ENCODE measurements at places on chromosomes 11 and 22.

DNA sequence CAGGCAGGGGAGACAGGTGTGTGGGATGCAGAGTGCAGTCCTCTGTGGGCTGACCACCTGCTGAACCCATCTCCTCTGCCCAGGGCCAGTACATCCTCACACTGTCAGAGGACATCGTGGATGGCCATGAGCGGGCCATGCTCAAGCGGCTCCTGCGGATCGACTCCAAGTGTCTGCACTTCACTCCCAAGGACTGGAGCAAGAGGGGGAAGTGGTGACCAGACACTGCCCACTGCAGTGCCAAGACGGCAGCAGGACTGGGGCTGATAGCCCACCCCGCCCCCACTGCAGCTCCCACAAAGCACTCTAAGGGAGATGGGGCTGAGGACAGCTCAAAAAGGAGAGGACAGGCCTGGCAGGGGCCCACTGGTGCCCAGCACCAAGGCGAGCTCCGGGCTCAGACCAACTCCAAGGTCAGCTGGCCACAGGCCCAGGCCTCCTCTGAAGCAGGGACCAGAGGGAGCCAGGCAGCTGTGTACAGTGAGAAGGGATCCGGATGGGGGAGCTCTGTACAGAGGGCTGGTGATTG, 1.6 kb downstream of the RNASEH2C start:
- peak; percentile 32 for DNase-seq

DNA sequence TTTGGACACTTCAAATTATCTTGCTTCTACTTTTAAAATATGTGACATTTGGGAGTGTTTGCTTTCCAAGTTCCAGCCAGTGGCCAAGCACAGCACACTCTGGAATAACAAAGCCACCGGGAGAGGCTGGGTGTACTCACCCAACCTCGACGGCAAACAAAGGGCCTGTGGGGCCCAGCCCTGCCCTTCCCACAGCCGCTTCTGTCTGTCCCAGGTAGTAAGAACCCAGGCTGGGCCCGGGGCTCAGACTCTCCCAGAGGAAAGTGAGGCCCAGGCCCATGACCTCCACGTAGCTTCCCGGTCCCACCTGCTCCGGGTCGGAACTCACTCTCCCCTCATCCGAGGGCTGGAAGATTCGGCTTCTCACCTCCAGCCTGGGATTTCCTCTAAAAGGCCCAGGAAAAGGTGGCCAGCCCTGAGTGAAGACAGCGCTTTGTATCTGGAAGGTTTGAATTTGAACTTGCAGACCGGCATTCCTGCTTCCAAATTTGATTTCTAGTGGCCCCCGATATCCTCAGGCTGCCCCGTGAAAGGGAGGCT, 93.5 kb downstream of the CELSR1 start:
- no peak for DNase-seq

GRCh38 chr22:45975164-45976161, 1.5 kb downstream of the WNT7B start:
- DNase-seq, result no peak

GRCh38 chr22:33747029-33747428, 173.2 kb downstream of the LARGE1 start:
- no peak for DNase-seq

DNA sequence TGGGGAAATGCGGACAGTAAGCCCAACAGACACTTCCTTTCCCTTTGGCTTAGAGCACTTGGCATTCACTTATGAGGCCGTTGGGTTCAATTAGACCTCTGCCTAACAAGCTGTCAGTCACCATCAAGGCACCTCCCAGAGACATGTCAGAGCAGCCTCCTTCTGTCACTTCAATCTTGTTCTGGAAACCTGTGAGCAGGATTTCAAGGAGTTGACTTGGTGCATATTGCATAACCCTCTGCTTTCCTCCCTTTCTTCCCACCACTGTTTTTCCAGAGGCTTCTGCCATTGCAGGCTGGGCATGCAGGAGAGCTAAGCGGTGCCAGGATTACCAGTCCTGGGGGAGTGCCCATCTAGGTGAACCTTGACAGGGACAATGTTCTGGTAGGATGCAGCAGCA, 484.2 kb upstream of the LRRC4C start:
- no peak for DNase-seq

GRCh38 chr22:38230108-38230825, 28.5 kb downstream of the MAFF start:
- peak; percentile 86 for DNase-seq

Measured in hematopoietic multipotent progenitor cell treated with erythropoietin and hydrocortisone succinate and interleukin-3 and kit ligand, for 6 days (in vitro differentiated cells).